Right atrium auricular region (tissue), 2 donors: ENCODE measurements at places on chromosomes 6 and 20.

DNA sequence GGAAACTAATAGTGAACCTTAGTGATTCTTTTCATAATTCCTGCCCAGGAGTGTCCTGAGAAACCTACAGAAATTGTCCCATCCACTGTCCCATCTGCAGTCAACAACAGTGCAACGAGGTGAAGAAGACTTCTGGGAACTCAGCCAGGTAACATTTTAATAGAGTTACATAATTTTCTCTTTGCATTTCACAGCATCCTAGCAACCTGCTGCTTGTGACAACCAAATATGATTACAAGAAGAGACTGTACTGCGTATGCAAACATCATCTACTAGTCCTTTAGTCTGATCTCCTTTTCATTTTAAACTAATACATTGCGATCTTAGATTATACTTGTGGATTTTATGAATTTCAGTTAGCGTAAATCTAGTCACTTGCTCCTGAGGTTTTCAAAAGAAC lies 951.6 kb downstream of the TFAP2A start:
- no peak for DNase-seq
- H3K4me1 ChIP-seq, result no peaks in the 10 kb centered on the region
- H3K27ac ChIP-seq, result no peak overlapping the region
- no peaks in the 10 kb centered on the region for H3K36me3 ChIP-seq

DNA sequence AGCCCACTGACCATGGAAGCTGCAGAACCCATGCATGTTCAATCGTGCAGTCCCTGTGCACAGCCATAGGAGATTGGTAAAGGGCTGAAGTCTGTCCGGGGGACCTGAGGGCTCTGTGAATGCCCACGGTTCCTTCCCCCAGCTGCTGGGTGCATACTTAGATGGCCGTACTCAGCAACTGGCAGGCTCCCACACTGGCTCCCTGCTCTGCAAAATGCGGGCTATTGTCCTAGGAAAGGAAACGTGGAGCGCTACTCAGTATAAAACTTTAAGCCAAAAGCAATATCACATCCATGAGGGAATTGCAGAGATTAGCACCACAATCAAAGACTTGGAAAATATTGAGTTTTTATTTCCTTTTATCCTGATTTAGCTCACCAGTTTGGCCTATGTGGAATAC lies 202.0 kb downstream of the WDR27 start:
- H3K4me3 ChIP-seq, result no peak overlapping the region
- no peak for DNase-seq
- no peaks in the 10 kb centered on the region for H3K27me3 ChIP-seq
- no peaks in the 10 kb centered on the region for H3K36me3 ChIP-seq
- H3K27ac ChIP-seq, result no peak overlapping the region

GRCh38 chr6:65649392-65649791 lies 57.6 kb downstream of the EYS start:
- no peak overlapping the region for H3K27ac ChIP-seq
- H3K4me1 ChIP-seq, result no peaks in the 10 kb centered on the region
- H3K27me3 ChIP-seq, result no peaks in the 10 kb centered on the region
- no peaks in the 10 kb centered on the region for H3K36me3 ChIP-seq
- no peak overlapping the region for H3K4me3 ChIP-seq

DNA sequence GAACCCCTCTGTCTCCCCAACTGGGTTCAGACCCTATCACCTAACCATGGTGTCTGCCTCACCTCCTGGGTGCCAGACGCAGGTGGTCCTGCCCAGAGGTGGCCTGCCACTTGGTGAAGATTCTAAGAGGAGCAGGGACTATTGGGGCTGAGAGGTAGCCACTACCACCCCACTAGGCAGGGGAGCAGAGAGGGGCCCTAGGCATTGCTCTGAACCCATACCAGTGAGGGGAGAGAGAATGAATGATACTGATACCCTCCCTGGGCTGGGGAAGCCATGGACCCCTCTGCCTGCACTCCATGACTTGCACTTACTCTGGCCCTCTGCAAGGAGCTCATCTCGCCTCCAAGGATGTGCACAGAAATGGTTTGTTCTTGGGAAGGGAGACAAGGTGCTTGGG lies 31.7 kb upstream of the SPDEF start:
- no peak overlapping the region for H3K27ac ChIP-seq
- DNase-seq, result no peak
- no peak overlapping the region for H3K4me3 ChIP-seq
- H3K36me3 ChIP-seq, result peaks cover 20% of the 10 kb centered on the region

DNA sequence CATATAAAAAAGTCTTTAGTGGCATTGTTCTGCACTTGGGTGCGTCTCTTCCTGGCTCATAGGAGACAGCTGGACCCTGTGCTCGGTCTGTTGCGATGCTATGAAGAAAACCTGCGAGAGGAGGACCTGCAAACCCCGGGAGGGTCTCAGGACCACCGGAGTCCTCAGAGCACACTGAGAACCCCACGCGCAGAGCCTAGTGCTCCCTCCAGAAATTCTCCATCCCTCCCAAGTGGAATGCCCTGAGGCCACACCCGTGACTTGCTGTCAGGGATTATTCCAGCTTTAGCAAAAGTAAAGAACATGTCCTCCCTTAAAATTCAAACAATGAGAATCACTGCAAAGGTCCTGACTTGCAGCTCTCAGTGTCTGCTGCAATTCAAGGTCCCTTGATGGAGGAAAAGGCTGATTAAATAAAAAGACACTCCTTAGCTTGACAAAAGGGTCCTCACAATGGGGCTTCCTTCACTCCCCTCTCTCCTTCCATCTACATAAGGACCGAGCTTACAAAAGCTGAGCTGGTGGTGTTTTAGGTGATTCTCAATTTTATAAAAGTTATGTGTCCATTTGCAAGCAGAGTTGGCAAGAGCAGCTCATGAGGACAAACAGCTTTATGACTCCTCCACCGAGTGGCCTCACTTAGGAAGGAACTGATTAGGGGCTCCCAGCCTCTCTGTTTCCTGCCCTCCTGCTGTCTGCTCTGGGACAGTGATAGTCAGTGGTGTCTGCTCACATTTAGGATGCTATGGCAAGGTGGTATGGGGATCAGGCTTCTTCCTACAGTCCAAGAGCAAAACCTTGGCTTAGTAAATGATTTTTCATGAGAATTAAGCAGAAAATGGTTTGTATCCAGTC lies 97.0 kb downstream of the RAMACL start:
- H3K4me1 ChIP-seq, result no peaks in the 10 kb centered on the region

DNA sequence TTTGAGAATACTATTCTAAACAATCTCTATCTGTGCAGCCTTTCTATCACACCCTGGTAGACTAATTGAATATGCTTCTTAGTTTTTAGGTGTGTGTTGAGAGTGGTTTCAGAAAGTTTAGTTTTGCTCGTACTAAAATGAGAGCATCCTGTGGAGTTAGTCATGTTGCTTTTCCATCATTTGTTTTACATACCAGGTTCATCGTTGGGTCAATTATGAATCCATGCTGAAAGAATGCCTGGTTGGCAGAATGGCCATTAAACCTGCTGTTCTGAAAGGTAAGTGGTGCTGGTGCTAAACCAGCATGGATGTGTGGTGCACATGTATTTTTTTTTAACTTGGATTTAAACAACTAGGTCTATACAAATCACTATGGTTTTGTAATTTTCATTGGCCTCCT lies 49.3 kb downstream of the CYB5R4 start:
- H3K4me3 ChIP-seq, result no peak overlapping the region
- H3K4me1 ChIP-seq, result no peaks in the 10 kb centered on the region
- H3K27ac ChIP-seq, result no peak overlapping the region
- H3K27me3 ChIP-seq, result no peaks in the 10 kb centered on the region

DNA sequence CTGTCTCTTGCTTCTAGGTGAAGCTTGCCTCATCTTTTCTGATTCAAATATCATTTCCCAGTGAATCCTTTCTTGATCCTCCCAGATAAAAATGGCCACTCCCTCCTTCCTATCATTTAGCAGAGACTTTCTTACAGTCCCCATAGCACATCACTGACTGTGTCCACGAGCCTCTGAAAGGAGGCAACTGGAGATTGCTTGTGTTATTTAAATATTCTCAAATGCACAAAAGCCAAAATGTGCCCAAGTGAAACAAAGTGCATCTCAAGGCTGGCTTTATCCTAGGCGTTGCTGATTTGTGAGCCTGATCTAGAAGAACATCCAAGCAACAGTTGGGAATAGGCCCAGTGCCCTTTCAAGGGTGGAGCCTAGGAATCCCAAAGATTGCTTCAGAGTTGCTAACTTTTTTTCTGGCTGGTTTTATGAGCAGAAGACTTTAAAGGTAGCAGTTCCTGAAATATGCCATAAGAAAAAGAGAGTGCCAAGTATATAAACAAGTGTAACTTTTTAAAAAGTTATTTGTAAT lies 393.6 kb downstream of the CD83 start:
- DNase-seq, result no peak
- H3K27me3 ChIP-seq, result no peaks in the 10 kb centered on the region
- no peaks in the 10 kb centered on the region for H3K4me1 ChIP-seq
- H3K27ac ChIP-seq, result no peak overlapping the region

- H3K27me3 ChIP-seq, result no peaks in the 10 kb centered on the region
- no peaks in the 10 kb centered on the region for H3K36me3 ChIP-seq
- no peak overlapping the region for H3K27ac ChIP-seq
- H3K4me1 ChIP-seq, result no peaks in the 10 kb centered on the region
- no peak for DNase-seq
Measured at GRCh38 chr20:15656124-15656523, 917.1 kb downstream of the KIF16B start.

DNA sequence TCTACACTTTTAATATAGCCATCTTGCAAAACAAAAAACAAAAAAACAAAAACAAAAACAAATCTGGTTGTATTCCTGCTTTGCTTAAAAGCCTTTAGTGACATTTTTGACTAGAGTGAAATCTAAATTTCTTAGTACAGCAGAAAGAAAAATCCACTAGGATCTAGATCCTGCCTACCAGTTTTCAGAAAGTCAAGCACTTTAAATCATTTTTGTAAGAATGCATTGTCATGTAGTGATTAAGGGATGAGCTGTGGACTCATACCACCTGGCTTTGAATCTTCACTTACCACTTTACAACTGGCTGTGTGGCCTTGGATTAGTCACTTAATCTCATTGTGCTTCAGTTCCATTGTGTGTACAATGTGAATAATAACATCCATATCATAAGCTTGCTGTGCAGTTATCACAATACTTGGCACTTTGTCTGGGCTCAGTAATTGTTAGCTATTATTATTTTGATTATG lies 4.0 kb downstream of the MKKS start:
- H3K4me1 ChIP-seq, result peaks cover 37% of the 10 kb centered on the region
- no peaks in the 10 kb centered on the region for H3K27me3 ChIP-seq
- no peak overlapping the region for H3K27ac ChIP-seq
- DNase-seq, result no peak
- H3K36me3 ChIP-seq, result no peaks in the 10 kb centered on the region
- no peak overlapping the region for H3K4me3 ChIP-seq

DNA sequence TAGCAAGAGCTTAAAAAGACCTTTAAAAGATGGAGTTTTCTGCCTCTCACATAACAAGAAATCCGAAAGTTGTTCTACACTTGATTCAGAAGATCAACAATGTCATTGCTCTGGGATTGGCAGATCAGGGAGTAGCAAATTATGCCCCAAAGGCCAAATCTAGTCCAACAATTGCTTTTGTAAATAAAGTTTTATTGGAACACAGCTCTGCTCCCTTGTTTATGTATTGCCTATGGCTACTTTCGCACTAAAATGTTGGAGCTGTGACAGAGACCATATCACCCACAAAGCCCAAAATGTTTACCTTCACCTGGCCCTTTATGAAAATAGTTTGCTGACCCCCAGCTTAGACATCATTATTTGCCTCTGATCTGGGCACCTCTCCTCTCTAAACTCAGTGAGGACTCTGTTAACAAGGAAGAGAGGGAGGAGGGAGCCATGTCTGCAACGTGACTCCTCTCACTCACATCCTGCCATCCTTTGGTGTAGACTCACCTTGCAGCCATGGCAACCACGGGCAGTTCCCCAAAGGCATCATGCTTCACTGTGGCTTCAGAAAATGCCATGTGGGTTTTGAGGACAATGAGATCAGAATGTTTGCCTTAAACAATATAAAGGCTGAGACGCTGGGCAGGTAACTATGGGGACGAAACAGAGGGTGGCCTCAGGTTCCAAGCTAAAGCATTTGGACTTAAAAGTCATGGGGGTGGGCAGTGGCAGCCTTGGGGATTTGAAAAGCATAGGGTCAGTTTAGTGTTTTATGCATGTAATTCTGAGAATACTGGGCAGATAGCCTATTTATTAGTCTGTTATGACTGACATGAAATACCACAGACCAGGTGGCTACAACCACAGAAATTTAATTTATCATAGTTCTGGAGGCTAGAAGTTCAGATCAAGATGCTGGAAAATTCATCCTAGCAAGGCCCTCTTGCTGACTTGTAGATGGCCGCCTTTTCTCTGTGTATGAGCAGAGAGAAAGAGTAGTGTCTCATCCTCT lies 149.7 kb upstream of the TNFAIP3 start:
- no peak for DNase-seq
- no peaks in the 10 kb centered on the region for H3K36me3 ChIP-seq
- no peaks in the 10 kb centered on the region for H3K4me1 ChIP-seq
- no peak overlapping the region for H3K4me3 ChIP-seq
- H3K27me3 ChIP-seq, result no peaks in the 10 kb centered on the region

- H3K27ac ChIP-seq, result no peak overlapping the region
- no peak overlapping the region for H3K4me3 ChIP-seq
- H3K27me3 ChIP-seq, result no peaks in the 10 kb centered on the region
- DNase-seq, result no peak
- H3K4me1 ChIP-seq, result no peaks in the 10 kb centered on the region
Measured at GRCh38 chr6:35824552-35825192, 19.5 kb downstream of the LHFPL5 start.

DNA sequence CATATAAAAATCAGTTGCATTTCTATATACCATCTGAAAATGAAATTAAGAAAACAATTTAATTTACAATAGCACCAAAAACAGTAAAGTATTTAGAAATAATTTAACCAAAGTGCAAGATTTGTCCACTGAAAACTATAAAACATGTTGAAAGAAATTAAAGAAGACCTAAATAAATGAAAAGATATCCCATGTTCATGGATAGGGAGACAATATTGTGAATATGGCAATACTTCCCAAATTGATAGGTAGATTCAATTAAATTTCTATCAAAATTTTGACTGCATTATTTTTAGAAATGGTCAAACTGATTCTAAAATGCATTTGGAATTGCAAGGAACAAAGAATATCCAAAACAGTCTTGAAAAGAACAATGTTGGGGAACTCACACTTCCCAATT lies 17.6 kb upstream of the POU3F2 start:
- no peaks in the 10 kb centered on the region for H3K36me3 ChIP-seq
- H3K4me3 ChIP-seq, result no peak overlapping the region
- no peaks in the 10 kb centered on the region for H3K27me3 ChIP-seq
- no peak overlapping the region for H3K27ac ChIP-seq
- no peak for DNase-seq
- H3K4me1 ChIP-seq, result no peaks in the 10 kb centered on the region
